ENCODE measurements at places on chromosomes 5 and 9.

- DNase-seq, result no peak
These were observed 240.8 kb downstream of the FANCC start for GRCh38 chr9:95076696-95077052.

- DNase-seq, result no peak
These were observed 150.3 kb upstream of the SLC24A2 start for GRCh38 chr9:19938990-19939733.

DNA sequence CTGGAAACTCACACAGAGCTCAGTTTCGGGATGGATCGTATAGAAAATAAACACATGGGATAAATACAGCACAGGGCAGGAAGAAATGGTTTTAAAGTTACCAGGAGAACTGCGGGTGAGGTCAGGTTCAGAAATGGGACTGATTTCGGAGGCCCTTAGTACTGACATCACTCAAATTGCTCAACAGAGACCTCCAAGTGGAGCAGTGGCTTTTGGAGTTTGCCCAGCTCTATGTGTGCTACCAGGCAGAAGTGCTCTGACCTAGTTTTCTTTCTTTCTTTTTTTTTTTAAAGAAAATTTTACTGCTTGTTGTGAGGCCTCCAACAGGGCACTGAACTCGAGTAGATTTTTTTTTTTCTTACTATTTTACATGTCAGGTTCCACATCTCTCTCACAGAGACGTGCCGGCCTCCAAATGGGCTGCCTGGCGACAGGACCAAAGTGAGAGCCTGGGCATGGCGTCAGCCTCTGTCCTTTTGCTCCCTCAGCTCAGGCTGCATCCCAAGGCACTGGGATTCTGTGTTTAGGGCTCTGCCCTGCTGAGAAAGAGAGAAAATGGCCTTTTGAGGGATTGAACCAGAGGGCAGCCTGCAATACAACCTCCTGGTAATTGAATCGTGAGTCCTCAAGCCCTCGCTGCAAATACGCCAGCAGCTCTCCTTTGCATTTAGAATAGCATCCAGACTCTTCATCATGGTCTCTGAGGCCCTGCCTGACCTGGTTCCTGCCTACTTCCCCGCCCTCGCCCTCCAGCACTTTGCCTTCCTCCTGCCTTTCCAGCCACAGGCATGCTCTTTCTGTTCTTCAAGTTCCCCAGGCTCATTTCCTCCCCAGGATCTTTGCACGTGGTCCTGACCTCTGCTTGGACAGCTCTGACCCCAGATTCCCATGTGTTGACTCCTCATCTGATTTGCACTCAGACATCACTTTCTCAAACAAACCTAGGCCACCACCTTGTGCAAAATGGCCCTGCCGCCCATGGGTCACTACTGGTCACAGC lies 173.5 kb downstream of the FGF1 start:
- DNase-seq, result no peak

GRCh38 chr5:82925061-82925411 lies 152.2 kb downstream of the TMEM167A start:
- DNase-seq, result no peak

- DNase-seq, result no peak
These were observed 16.3 kb upstream of the ANXA1 start for GRCh38 chr9:73135394-73135793.

Measured in fibroblast of skin of right quadriceps (primary cell).